Brain (organoid and tissue), 16 donors: ENCODE measurements at places on chromosomes 2 and 18.

- peak; percentile 26 for DNase-seq
Observed at GRCh38 chr2:237507512-237507911, 20.5 kb downstream of the MLPH start.

DNA sequence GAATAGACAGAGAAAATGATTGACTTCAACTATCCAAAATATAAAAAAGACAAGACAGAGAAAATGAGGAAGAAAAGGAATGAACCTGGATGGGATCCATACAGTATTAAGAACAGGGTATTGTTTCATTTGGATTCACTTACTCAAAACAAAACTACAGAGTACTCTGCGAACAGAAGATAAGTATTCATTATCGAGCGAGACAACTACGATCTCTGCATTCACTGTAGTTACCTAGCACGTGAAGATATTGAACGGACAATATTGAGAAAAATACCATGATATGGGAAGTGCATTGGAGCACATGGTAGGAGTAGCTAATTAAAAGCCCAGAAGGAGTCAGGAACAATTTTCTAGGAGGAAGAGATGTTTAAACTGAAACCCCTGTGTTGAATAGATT, 1.0 kb upstream of the ORC2 start:
- DNase-seq: no peak

GRCh38 chr2:235463893-235464292, 29.9 kb upstream of the AGAP1 start:
- DNase-seq: peak; percentile 31

- no peak for DNase-seq
Observed at GRCh38 chr2:181066333-181066732, 85.9 kb downstream of the UBE2E3 start.

DNA sequence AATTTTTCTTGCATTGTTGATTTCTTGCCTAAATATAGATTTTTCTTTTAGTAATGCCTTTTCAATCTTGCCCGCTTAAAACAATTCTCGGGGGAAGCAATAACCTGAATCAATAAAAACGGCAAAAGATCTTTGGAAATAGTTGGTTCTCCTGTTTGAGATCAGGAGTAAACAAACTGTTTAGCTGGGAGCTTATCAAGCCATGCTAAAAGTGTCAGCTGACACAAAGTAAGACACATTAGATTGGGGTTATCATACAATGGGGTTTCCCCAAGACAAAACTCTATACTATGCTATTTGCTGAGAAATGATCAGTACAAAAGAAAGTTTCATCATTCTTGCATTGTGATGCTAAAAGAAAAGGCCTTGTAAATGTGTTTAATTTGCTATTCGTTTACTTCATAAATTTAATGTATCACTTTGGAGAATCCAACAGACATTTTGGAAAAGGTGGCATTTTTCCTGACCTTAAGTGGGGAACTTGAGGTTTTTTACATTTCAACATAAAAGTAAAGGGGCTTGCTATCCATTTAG, 46.5 kb downstream of the ATIC start:
- no peak for DNase-seq

DNA sequence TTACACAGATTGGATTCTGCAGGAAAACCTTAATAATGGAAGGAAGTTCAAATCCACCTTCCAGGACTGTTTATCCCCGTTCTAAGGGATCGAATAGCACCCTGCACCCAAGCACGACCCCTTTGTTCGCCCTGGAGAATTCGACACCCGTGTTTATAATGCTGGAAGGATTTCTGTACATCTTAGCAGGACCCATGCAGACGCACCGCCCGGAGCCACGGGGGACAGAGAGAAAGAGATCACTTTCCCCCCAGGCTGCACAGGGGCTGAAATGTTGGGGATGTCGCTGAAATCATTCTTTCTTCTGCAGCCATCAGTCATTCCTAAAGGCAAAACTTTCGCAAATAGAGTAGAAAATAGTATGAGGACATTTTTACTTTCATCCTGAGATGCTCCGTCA, 238.7 kb upstream of the SALL3 start:
- DNase-seq: no peak

- no peak for DNase-seq
Observed at GRCh38 chr2:215447056-215447455, 11.2 kb upstream of the FN1 start.

DNA sequence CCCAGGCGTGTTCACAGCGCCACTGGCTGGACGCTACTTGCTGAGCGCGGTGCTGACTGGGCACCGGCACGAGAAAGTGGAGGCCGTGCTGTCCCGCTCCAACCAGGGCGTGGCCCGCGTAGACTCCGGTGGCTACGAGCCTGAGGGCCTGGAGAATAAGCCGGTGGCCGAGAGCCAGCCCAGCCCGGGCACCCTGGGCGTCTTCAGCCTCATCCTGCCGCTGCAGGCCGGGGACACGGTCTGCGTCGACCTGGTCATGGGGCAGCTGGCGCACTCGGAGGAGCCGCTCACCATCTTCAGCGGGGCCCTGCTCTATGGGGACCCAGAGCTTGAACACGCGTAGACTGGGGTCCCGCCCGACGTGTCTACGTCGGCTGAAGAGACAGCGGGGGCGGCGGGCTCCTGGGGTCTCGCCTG, 891 bp upstream of the KHK start:
- DNase-seq: peak; percentile 58

DNA sequence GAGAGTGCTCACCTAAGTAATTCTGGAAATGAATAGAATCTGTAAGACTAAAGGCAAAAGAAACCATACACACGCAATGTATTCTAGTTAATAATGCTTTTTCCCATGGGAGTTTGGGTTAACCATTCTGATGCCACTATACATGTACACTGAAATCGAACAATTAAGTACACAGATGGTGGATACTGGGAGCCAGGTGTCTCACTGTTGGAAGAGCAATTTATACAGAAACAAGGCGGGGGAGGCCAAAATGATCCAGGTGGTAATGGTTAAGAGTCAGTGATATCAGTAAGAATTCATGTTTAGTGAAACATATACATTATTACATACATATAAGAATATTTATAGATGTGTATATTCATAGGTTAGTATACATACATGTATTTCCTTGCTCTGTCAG, 67.2 kb downstream of the TMEM131 start:
- DNase-seq: no peak

GRCh38 chr2:204449977-204450376, 95.3 kb upstream of the PARD3B start:
- DNase-seq: peak; percentile 65

GRCh38 chr2:33433279-33434235, 42.9 kb upstream of the RASGRP3 start:
- DNase-seq: no peak

- no peak for DNase-seq
Observed at GRCh38 chr2:9879455-9880194, 36.4 kb downstream of the TAF1B start.

DNA sequence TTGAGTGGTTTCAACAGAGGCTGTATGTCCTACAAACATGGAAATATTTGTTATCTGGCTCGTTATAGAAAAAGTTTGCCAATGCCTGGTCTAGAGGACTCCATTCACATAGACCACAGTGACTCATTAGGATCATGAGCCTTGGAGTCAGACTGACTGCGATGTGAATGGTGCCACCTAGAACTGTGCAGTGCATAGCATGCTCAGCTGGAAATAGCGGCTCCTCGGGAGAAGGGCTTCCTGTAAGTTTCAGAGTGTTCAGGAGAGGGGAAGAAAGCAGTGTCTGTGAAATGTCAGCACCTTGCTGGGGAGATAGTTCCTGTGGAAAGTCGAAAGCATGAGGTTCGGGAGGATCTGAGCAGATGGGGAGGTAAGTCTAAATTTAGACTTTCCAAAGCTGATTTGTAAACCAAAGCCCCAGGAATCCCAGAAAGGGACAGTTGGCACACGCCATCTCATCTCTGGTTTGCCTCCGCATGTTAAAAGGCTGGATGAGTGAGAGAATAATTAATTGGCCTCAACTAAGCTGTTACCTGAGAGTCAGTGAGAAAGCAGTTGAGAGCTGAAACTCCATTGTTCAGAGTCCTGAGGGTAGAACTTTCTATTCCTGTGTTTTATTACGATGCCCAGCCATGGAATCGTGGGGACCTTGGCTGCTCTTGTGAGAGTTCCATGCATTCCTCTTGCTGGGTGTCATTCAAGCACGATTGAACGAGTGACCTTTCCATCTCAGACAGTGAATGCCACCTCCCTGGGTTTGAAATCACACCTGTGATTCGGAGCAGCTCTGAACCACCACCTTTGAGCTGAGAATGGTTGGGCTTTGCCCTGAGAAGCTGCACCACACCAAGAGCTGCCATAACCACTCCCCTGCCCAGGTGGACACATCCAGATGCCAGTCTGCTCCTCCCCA, 99.5 kb downstream of the MAPK4 start:
- no peak for DNase-seq

- peak; percentile 24 for DNase-seq
Observed at GRCh38 chr2:222518570-222519381, 94.4 kb downstream of the SGPP2 start.

- DNase-seq: no peak
Observed at GRCh38 chr2:94923196-94923595, 52.0 kb downstream of the TEKT4 start.

DNA sequence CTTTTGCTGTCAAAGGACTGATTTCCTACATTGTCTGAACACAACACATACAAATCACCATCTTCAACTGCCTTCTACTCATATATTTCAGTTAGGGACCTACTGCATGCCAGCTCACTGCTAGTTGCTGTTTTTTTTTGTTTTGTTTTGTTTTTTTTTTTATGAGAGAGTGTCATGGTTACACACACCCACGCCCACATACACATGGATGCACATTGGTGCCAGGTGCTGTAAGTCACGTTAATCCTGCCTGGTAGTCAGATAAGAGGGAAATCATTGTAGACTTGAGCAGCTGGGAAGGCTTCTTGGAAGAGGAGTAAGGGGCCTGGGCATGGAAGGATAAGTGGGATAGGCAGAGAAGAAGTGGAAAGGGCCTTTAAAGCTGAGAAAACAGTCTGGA, 209.9 kb downstream of the TDRD15 start:
- no peak for DNase-seq

DNA sequence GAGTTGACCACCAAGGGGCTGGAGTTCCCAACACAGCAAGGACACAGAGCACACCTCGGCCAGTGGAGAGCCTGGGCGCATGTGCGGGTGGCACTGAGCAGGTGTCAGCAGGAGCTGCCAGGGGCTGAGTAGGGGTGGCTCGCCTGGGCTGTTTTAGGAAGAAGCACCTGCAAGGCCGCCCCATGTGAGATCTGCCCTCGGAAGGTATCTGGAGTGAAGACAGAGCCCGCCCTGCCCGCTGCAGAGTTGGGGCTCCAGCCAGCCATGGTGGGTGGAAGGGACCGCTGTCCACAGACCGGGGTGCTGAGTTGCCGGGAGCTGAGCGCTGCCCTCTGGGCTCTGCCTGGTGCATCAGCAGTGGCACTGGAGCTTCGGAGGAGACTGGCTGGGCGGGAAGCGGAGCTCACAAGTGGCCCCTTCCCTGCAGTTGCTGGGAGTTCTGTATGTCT, 35.2 kb downstream of the MTERF4 start:
- DNase-seq: no peak

GRCh38 chr2:7785700-7786099, 868.5 kb downstream of the RNF144A start:
- no peak for DNase-seq

- no peak for DNase-seq
Observed at GRCh38 chr2:119688616-119689015, 9.6 kb downstream of the TMEM177 start.

DNA sequence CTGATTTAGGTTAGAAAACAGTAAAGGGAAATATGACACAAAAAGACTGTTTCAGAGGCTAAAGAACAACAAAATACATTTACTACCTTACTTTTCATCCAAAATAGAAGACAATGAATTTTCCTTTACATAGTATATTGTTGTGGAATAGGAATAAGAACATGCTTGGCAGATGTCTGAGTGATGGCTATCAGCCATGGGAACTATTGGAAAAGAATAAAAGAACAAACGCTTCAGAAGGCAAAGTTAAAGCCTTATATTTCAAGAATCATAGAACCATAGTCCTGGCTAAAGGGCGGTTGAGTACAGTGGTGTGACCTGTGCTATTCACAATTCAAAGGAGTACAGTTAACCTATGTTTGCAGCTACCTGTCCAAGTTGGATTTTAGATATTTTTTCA, 73.9 kb upstream of the NRXN1 start:
- no peak for DNase-seq

DNA sequence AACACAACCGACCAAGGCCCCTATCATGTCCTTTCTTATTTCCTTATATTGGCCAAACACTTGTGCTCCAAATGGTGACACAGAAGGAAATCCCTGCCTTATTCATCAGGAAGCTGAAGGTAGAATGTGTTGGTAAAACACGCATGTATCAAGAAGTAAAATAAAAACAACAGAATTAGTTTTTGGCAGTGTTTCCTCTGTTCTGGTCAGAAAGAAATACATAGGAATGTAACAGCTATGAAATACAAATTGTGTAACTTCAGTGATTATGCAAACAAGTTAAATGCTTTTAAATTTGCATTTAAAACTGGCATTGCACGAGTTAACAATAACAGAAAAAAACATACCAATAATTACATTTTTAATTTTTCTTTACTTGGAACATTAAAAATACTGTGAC, 19.3 kb downstream of the ST6GAL2 start:
- DNase-seq: no peak
